ENCODE measurements at places on chromosomes 12 and 14.

DNA sequence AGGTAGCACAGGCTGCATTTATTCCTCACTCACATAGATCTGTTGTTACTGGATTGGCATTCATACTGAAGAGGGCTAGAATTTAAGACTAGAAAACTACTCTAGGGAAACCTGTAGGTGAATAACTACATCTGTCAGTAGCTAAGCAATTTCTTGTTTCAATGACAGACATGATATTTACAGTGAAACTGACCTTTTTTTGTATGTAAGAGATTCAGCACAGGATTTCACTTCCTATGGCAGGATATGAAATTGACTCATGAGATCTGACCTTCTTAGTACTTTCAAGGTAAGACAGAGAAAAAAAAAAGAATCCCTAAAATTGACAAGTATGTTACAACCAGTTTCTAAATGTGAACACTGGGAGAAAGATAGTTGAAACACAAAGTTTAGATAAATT is 189.8 kb upstream of the SLC16A7 start:
- DNase-seq = no peak

DNA sequence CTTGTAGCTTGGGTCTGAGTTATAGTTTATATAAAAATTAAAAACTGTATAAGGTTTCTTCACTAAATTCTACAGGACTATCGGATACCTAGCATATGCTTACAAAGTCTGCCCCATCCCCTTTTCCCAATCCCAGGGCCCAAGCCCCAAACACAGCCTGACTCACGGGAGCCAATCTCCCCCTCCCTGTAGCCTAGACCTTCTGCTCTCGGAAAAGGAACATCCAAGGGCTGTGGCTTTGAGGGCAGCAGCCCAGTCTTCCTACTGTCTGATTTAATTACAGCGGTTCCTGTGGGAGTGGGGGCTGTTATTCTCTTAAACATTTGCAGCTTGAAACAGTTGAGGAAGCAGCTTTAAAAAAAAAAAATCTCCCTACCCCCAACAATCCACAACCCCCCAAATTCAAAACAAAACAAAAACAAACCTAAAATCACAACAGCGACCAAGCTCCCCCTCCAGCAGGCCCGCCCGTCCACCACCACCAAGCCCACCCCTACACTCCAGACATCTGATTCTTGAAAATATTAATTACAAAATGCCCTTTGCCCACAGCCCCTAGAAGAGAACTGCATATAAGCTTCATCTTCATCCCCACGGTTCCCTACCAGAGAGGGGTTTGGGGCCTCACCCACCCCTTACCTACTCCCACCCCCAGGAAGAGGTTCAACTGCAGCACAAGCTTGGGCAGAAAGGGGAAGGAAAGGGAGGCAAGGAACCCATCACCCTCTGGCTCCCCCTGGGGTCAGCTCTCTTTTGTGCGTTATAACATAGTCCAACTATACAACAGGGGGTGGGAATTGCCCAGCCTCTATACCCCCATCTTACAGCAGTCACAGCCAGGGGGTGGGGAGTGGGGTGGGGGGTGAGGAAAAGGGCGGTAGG is 1.1 kb upstream of the PRKAG1 start:
- peak; percentile 87 for DNase-seq

- no peak for DNase-seq
These were observed 72.8 kb downstream of the C12orf42 start for GRCh38 chr12:103422746-103423515.

- DNase-seq = no peak
These were observed 19.1 kb downstream of the CAMKK2 start for GRCh38 chr12:121277374-121277759.
